CD4-positive, alpha-beta T cell treated with Interleukin-4 for 1 hour (primary cell): ENCODE measurements at places on chromosomes 11 and 22.
A peak's percentile ranks its signal among the peaks of the same experiment; 100 is the strongest.

- DNase-seq, result no peak
Measured at GRCh38 chr22:45335854-45336522, 26.3 kb downstream of the FAM118A start.

- DNase-seq, result no peak
Measured at GRCh38 chr11:16924462-16924825, 89.8 kb downstream of the PLEKHA7 start.

- DNase-seq, result no peak
Measured at GRCh38 chr22:47673557-47673956, 911.1 kb downstream of the TBC1D22A start.

DNA sequence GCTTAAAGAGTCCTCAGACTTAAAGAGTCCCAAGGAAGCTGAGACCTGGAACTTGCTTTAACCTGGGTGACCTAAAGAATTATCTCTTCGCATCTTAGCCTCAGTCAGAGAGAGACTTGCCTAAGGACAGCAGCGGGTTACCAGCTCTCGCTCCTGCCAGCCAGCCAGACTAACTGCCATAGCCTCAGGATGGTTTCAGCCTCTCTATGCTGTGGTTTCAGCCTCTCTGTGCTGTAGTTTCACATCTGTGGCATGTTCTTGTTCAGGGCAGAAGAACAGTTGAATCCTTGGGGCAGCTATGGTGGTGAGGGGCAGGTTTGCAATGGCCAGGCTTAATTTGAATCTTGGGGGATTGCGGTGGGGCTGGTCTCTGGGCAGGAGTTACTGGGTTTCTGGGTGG is 2.3 kb downstream of the FRMD8 start:
- DNase-seq, result no peak

DNA sequence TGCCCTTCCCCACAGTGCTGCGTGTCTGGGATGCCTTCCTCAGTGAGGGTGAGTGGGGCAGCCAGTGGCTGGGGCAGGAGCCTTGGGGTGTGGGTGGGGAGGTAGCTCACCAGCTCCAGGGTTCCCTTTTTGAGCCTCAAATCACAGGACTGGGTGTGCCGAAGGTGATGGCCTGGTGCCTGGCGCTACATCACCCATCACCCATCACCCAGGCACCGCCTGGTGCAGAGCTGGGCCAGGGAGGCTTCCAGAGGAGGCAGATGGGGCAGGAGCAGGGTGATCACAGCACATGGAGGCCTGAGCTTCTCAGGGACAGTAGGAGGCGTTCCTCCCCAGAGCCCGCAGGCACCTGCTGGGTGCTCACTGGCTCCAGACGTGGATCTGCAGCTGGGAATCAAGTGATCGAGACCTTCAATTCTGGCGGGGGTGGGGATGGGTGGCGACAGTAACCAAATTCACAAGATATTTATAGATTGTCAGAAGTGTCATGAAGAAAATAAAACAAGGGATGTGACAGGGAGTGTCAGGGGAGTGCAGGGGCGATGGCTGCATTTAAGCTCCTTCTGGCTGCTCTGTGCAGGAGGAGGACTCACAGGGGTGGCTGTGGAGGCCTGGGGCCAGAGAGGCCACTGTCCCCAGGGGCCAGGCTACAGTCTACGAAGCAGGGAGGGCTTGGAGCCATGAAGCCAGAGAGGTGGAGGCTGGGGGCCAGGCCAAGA is 3.2 kb downstream of the TBC1D10C start:
- DNase-seq, result peak; percentile 39

DNA sequence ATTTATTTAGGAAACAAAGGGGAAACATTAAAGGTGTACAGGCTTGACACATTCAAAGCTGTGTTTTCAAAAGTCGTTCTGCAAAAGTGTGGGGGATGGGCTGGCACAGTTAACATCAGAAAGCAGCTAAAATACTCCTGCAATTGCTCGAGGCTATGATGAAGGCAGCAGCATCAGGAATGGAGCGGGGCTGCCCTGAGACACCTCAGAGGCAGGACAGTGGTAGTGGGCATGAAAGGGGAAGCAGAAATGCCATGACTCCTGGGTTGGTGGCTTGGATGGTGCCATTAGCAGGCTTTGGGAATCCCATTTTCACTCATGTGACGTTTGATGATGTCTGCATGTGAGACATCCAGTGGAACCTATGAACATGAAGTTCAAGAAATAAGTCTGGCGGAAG is 646 bp downstream of the NCAPD3 start:
- DNase-seq, result no peak

GRCh38 chr11:2310786-2311352 is 9.1 kb downstream of the TSPAN32 start:
- no peak for DNase-seq
